ENCODE measurements at places on chromosomes 16 and 17.

DNA sequence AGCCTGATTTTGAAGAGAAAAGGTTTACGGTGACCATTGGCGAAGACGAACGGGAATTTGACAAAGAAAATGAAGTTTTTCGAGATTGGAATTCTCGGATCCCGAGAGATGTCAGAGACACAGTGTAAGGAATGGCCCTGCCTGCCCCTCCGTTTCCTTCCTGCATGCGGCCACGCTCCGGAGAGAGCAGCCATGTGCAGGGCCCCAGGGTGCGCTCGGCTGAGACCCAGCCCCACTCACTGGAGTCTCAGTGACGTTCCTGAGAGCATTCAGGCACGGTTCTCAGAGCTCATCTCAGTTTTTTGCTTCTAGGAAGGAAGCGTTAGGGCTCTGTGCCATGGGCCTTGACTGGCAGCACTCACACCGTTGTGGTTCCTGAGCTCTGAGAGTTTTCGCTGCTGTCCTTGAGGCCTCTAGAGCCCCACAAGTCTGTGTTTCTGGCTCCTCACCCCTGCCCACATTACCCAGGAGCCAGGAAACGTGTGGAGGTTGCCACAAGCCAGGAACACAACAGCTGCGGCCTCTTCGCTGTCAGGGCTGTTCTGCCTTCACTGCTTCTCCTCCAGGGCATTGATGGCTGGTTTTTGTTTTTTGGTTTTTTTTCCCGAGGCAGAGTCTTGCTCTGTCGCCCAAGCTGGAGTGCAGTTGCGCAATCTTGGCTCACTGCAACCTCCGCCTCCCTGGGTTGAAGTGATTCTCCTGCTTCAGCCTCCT is 29.8 kb downstream of the ZC3H18 start:
- DNase-seq, result no peak

GRCh38 chr17:17433000-17433703 is 43.6 kb upstream of the MED9 start:
- DNase-seq, result no peak

DNA sequence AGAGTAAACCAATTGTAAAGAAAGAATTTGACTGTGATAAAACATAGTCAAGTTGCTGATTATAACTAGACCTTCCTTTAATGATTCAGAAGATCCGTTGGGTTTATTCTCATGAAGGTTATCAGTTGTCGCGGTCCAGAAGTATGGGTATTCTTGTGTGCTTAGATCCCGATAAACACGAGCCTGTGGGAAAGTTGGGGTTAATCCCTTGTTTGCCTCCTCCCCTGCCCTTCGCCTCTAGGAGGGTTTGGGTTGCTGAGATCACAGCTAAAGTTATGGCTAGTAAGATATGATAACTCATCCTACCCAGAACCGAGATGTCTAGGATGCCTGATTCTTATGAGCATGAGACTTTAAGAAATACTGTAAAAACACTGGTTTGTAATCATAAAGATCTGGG is 66.8 kb downstream of the GPRC5B start:
- DNase-seq, result no peak

DNA sequence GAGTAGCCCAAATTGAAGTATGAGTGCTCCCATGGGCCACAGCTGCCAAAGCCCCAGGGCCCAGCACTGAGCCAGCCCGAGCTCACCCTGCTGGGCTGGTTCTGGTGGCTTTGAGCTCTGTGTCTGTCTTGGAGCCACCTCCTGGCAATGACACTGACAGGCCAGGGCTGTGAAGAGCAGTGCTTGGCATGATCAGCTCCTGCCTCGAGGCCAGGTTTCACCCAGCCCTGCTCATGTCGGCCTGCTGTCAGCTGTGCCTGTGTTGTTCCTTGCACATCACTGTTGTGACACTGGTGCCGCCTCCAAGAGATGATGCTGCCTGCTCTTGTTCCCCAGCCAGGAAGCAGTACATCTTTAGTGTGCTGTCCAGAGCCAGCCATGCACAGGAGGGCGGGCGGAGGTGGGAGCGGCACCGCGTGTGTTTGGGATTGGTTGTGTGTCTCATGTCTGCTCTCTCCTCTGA is 26.0 kb downstream of the PLD6 start:
- DNase-seq, result no peak

GRCh38 chr17:77391668-77392375 is 251.1 kb downstream of the SEC14L1 start:
- no peak for DNase-seq

DNA sequence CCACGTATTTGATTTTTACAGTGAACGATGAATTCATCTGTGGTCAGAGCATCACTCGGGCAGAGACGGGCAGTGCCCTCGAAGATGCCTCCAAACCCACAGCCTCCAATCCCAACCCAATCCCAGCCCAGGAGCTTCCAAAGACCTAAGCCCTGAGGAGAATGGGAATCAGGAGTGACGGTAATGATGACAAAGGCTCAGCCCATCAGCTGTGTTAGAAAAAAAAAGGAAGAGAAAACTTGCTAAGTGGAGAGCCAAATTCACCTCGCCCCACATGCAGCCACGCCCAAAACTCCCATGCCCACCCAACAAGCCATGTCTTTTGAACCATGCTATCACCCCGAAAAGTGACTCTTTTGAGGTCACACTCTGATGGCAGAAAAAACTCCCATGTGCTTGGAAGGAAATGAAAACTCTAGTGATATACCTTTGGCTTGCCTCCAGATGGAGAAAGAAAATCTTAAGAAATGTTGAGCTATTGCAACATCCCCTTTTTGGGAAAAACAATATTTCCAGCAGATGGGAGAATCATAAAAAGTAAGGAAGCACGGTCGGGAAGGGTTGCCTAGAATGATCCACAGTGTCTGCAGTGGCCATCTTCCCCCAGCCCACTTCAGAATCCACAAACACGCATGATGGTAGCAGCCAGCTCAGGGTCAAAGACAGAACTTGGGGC is 37.7 kb downstream of the XYLT1 start:
- DNase-seq, result no peak

- no peak for DNase-seq
Observed at GRCh38 chr16:85564277-85565051, 48.7 kb upstream of the GSE1 start.

- no peak for DNase-seq
Observed at GRCh38 chr17:64470625-64471024, 21.7 kb downstream of the MILR1 start.

All from NCI-H1436 treated with DMSO at 0.1 percent for 48 hours (cell line).